ENCODE measurements at places on chromosomes 4 and X.

DNA sequence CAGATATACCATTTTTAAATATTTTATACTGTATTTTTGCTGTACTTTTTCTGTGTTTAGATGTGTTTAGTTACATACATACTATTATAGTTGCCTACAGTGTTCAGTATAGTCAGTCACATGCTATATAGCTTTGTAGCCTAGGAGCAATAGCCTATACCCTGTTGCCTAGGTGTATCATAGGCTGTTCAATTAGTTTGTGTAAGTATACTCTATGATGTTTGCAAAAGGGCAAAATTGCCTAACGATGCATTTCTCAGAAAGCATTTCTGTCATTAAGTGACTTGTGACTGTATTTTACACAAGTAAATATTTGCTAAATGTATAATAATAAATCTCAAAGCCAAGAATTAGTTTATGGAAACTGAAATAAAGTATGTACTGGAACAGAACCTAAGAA, 9.5 kb downstream of the ETFDH start:
- no peaks in the 10 kb centered on the region for H3K27me3 ChIP-seq
- no peak for DNase-seq

DNA sequence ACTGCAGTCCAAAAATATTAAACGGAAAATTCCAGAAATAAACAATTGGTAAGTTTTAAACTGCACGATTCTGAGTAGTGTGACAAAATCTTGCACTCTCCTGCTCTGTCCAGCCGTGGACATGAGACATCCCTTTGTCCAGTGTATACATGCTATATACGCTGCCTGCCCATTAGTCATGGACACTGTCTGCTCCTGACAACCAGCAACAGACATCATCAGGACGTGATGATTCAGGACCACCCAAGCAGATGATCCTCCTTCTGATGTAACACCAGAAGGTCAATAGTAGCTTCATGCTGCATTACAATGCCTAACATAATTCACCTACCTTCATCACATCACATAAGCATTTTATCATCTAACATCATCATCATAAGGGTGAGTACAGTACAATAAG, 36.3 kb downstream of the ATRX start:
- H3K27ac ChIP-seq, result no peak overlapping the region
- no peaks in the 10 kb centered on the region for H3K36me3 ChIP-seq
- no peaks in the 10 kb centered on the region for H3K27me3 ChIP-seq
- peaks cover 19% of the 10 kb centered on the region for H3K4me1 ChIP-seq
- DNase-seq, result no peak

DNA sequence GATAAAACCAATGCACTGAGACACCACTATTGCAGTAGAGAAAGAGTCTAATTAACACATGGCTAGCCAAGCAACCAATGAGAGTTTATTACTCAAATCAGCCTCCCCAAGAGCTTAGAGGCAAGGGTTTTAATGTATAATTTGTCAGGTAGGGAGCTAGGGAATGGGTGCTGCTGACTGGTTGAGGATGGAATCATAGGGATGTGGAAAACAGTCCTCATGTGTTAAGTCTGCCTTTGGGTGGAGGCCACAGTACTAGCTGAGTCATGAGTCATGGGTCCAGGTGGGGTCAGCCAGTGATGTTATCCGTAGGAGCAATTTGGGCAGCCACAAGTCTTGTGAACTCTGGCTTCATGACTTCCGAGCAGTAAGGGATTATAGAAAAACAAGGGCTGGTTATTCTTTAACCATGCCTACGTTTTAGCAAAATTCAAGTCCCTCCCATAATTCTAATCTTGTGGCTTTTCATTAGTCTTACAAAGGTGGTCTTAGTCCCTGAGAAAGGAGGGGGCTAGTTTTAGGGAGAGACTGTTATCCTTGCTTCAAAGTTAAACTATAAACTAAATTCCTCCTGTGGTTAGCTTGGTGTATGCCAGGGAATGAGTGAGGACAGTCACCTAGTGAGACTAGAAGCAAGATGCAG, 25.1 kb upstream of the PLAC8 start:
- no peak for DNase-seq
- H3K4me1 ChIP-seq, result peaks cover 36% of the 10 kb centered on the region
- H3K36me3 ChIP-seq, result peaks cover 3% of the 10 kb centered on the region
- H3K27ac ChIP-seq, result peak overlapping the region; percentile 83

GRCh38 chr4:142846108-142846728, at the start of gene INPP4B:
Gene INPP4B, minus strand, starts transcription at chr4:142846301.
- peaks cover 16% of the 10 kb centered on the region for H3K4me1 ChIP-seq
- peak; percentile 46 for DNase-seq
- peak within 1 kb of the TSS; percentile 81 for H3K4me3 ChIP-seq
- H3K27ac ChIP-seq, result no peak within 1 kb of the TSS
- H3K36me3 ChIP-seq, result no peaks in the 10 kb centered on the region

- DNase-seq, result no peak
- no peak overlapping the region for H3K27ac ChIP-seq
- H3K4me3 ChIP-seq, result no peak overlapping the region
- no peaks in the 10 kb centered on the region for H3K36me3 ChIP-seq
- no peaks in the 10 kb centered on the region for H3K4me1 ChIP-seq
These were observed 146.2 kb downstream of the COL4A6 start for GRCh38 chrX:108292053-108292452.

GRCh38 chr4:89496851-89497250, 189.3 kb upstream of the GPRIN3 start:
- H3K4me3 ChIP-seq, result no peak overlapping the region
- H3K27ac ChIP-seq, result no peak overlapping the region
- no peaks in the 10 kb centered on the region for H3K4me1 ChIP-seq
- H3K36me3 ChIP-seq, result no peaks in the 10 kb centered on the region
- peaks cover 6% of the 10 kb centered on the region for H3K27me3 ChIP-seq
- no peak for DNase-seq

- H3K27ac ChIP-seq, result no peak overlapping the region
- H3K4me3 ChIP-seq, result no peak overlapping the region
- DNase-seq, result no peak
- peaks cover 2% of the 10 kb centered on the region for H3K27me3 ChIP-seq
These were observed 89.5 kb downstream of the BMP3 start for GRCh38 chr4:81120055-81120454.

- no peaks in the 10 kb centered on the region for H3K4me1 ChIP-seq
- peak; percentile 10 for DNase-seq
- no peak overlapping the region for H3K4me3 ChIP-seq
- H3K36me3 ChIP-seq, result no peaks in the 10 kb centered on the region
These were observed 11.1 kb downstream of the ITIH6 start for GRCh38 chrX:54786967-54787366.

DNA sequence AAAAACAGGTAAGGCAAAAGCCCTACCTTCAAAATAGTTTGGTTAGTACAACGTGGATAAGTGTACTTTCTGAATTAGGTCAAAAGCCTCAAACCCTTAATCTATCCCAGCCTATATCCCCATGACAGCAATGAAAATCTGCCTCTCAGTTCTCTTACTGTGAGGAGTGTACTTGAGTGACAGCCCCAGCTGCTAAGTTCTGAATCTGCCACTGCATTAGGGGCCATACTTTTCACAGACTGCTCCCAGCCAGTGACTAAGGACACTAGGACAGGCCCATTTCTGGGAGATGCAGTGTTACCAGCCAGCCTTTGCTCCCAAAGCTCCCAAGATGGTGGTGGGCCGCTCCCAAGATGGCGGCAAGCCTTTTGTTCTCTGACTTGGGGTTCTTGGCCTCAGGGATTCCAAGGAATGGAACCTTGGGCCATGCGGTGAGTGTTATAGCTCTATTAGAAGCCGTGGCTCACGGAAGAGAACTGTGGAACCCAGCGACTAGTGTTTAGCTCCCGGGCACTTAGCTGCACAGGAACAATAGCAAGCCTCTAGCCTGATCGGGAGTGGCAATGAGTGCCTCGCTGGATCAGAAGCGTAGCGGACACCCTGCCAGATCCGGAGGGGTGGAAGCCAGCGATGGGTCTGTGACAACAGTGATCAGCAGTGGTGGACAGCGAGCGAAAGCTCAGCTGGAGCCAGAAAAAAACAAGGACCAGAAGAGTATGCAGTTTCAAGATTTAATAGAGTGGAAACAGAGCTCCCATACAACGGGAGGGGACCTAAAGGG, 175.6 kb upstream of the NRK start:
- no peak overlapping the region for H3K27ac ChIP-seq
- no peak for DNase-seq
- no peaks in the 10 kb centered on the region for H3K4me1 ChIP-seq
- H3K27me3 ChIP-seq, result no peaks in the 10 kb centered on the region
- no peaks in the 10 kb centered on the region for H3K36me3 ChIP-seq

- H3K4me1 ChIP-seq, result no peaks in the 10 kb centered on the region
- H3K36me3 ChIP-seq, result no peaks in the 10 kb centered on the region
- no peak overlapping the region for H3K27ac ChIP-seq
- H3K27me3 ChIP-seq, result peaks cover 4% of the 10 kb centered on the region
These were observed 198.9 kb downstream of the ANK2 start for GRCh38 chr4:113248320-113248719.

DNA sequence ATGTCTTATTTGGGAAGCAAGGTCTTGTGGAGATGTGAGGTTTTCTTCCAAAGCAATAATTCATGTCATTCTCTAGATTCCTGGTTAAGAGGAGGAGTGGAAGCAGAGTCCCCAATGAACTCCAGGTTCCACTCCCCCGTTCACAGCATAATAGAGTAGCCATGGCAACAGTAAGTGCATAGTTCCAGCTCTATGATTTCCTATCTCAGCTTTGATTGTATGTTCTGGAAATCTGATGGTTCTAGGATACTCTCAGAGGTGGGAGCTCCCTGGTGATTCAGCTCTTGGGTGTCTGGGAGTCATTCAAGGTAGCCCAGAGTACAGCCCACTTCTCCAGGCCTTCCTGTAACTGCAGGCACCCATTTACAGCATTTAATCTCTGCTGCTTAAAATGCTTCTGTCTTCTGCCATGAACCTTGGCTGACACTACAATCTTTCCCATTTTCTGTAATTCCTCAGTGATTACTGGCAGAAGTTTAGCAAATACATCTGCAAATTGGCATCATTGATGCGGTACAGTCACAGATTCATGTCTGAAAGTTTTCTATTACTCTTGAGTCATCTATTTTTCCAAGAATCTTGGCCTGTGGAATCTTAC, 242.0 kb downstream of the MAPK10 start:
- H3K36me3 ChIP-seq, result no peaks in the 10 kb centered on the region
- H3K4me1 ChIP-seq, result no peaks in the 10 kb centered on the region
- H3K4me3 ChIP-seq, result no peak overlapping the region
- no peaks in the 10 kb centered on the region for H3K27me3 ChIP-seq
- DNase-seq, result no peak
- H3K27ac ChIP-seq, result no peak overlapping the region

DNA sequence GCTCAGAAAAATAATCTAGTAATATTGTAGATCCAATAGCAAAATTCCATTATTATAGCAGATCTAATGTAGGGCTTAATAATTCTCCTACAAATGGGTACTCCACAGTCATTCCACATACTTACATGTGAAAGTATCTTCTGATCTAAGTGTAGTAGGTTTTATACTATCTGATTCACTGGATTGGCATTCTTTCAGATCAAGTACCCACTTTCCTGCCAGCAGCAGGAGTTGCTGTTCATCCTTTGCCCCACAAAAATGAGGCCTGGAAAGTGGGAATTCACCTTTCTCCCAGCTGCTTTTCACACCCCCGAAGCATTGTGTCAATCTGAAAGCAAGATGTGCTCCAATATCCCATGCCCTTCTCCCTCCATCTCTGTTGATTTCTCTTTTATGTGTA, 77.1 kb upstream of the RXFP1 start:
- H3K4me1 ChIP-seq, result no peaks in the 10 kb centered on the region
- no peak overlapping the region for H3K4me3 ChIP-seq
- no peaks in the 10 kb centered on the region for H3K27me3 ChIP-seq
- H3K36me3 ChIP-seq, result no peaks in the 10 kb centered on the region
- no peak overlapping the region for H3K27ac ChIP-seq

DNA sequence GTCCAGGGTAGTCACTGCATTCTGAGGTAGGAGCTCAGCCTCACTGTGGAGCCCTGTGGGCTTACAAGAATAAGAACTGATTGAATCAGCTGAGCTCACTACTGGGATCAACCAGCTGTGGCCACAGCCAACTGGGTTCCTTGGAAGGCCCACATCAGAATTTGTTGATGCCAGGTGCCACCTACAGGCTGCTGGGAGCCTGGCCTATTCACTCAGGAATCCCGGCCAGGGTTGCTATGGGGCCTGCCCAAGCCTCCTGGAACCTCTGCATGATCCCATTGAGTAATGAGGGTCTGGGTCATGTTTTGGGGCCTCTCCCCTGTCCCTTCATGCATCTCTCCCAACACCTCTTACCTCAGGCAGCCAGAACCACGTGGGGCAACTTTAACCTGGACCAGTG, 53.9 kb upstream of the KIAA1210 start:
- DNase-seq, result no peak
- no peaks in the 10 kb centered on the region for H3K36me3 ChIP-seq
- no peak overlapping the region for H3K4me3 ChIP-seq
- no peaks in the 10 kb centered on the region for H3K4me1 ChIP-seq
- no peaks in the 10 kb centered on the region for H3K27me3 ChIP-seq
- no peak overlapping the region for H3K27ac ChIP-seq

- H3K4me3 ChIP-seq, result no peak overlapping the region
- peaks cover 1% of the 10 kb centered on the region for H3K36me3 ChIP-seq
- no peak overlapping the region for H3K27ac ChIP-seq
These were observed 25.0 kb upstream of the PDLIM5 start for GRCh38 chr4:94426783-94427182.

- H3K4me3 ChIP-seq, result no peak overlapping the region
- no peaks in the 10 kb centered on the region for H3K4me1 ChIP-seq
- no peak for DNase-seq
- no peaks in the 10 kb centered on the region for H3K36me3 ChIP-seq
These were observed 48.3 kb upstream of the MAN2B2 start for GRCh38 chr4:6526671-6527091.

DNA sequence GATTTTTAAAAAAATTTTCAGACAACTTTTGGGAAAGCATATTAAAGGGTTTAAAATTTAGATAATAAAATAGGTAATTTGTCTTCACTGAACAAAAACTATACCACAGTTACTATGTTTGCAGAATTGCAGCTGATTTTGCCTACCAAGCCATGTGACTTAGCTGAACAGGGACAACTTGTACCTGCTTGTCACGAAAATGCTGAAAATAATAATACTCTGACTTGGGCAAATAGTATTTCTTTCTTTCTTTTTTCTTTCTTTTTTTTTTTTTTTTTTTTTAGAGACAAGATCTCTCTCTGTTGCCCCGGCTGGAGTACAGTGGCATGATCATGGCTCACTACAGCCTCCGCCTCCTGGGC, 225.2 kb upstream of the PPP1R2C start:
- H3K36me3 ChIP-seq, result no peaks in the 10 kb centered on the region
- H3K27ac ChIP-seq, result no peak overlapping the region
- DNase-seq, result no peak
- peaks cover 2% of the 10 kb centered on the region for H3K4me1 ChIP-seq

DNA sequence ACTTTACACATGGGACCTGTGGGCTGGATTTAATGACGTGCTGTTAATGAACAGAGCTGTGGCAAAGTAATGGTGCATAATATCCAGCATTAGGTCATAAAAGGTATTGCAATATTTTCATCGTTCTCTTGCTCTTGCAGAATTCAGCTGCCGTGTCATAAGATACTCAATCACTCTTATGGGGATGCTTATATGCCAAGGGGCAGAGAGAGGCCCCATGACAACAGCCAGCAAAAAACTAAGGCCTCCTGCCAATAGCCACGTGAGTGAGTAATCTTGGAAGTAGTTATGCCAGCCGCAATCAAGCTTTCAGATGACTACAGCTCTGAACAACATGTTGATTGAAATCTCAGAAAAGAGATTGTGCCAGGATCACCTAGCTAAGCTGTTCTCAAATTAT, 616.9 kb downstream of the FSTL5 start:
- no peak overlapping the region for H3K27ac ChIP-seq
- DNase-seq, result no peak
- H3K36me3 ChIP-seq, result no peaks in the 10 kb centered on the region
- H3K27me3 ChIP-seq, result no peaks in the 10 kb centered on the region
